ENCODE measurements at places on chromosomes 6 and 20.

DNA sequence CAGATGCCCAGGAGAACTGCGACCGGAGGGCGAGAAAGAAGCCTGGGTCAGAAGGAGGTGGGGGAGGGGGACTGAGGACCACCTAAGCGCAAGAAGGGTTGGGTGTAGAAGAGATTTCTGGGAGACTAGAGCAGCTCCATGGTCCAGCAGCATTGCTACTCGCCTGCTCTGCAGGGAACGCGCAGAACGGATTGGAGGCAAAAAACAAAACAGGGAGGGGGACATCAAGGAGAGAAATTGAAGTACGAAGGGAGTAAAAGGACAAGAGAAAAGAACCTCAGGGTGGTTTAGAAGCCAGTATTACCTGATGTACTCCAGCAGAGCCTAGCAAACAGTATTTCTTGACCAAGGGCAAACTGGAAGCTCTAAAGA, 537 bp upstream of the GABBR1 start:
- H3K27me3 ChIP-seq, result peaks cover 28% of the 10 kb centered on the region
- peaks cover 54% of the 10 kb centered on the region for H3K4me1 ChIP-seq
- DNase-seq, result no peak

- H3K27ac ChIP-seq, result no peak overlapping the region
- H3K4me3 ChIP-seq, result no peak overlapping the region
- no peaks in the 10 kb centered on the region for H3K36me3 ChIP-seq
- no peaks in the 10 kb centered on the region for H3K27me3 ChIP-seq
- no peaks in the 10 kb centered on the region for H3K4me1 ChIP-seq
- DNase-seq, result no peak
Observed at GRCh38 chr6:67722861-67723261, 912.2 kb upstream of the ADGRB3 start.

DNA sequence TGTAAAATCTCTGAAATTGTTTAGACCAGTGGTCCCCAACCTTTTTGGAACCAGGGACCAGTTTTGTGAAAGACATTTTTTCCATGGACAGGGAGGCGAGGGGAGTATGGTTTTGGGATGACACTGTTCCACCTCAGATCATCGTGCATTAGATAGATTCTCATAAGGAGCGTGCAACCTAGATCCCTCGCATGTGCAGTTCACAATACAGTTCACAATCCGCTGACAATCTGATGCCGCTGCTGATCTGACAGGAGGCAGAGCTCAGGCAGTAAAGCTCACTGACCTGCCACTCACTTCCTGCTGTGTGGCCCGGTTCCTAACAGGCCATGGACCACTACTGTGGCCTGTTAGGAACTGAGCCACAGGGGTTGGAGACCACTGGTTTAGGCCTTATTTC, 115.2 kb downstream of the EPM2A start:
- H3K4me3 ChIP-seq, result no peak overlapping the region
- H3K4me1 ChIP-seq, result no peaks in the 10 kb centered on the region
- no peaks in the 10 kb centered on the region for H3K27me3 ChIP-seq
- H3K36me3 ChIP-seq, result peaks cover 4% of the 10 kb centered on the region
- no peak overlapping the region for H3K27ac ChIP-seq

GRCh38 chr20:59684685-59685242, 80.4 kb downstream of the PHACTR3 start:
- H3K4me1 ChIP-seq, result no peaks in the 10 kb centered on the region
- DNase-seq, result no peak
- H3K27me3 ChIP-seq, result peaks cover 11% of the 10 kb centered on the region

- H3K4me3 ChIP-seq, result no peak overlapping the region
- H3K36me3 ChIP-seq, result peaks cover 62% of the 10 kb centered on the region
- peaks cover 28% of the 10 kb centered on the region for H3K4me1 ChIP-seq
- H3K27ac ChIP-seq, result no peak overlapping the region
- no peaks in the 10 kb centered on the region for H3K27me3 ChIP-seq
Observed at GRCh38 chr6:2773449-2773848, 8.3 kb downstream of the WRNIP1 start.

DNA sequence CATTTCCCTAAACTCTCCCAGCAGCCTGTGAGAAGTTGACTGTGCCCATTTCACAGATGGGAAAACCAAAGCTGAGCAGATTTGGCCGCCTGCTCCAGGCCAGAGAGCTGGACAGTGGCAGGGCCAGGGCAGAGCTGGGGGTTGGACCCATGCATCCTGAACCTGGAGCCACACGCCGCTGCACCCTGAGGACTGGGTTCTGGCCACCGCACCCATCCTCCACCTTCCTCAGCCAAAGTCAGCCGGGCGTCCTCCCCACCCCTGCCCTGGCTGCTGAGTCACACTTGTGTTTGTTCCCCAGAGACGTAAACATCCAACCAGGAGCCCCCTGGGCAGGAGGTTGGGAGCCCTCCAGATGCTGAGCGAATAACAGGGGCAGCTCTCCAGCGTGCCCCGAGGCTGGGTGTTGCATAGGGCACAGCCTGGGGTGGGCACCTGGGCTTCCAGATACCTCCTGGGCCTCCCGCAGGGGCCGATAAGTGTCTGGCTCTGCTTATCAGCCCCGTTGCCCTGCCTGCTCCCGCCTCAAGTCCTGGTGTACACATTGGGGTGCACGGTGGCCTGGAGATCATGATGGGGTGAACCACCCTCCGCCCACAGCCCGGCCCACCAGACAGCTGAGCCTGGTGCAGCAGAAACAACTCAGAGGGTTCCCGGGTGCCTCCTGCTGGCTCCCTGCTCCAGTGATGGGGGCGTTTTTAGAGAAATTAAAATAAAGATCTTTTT, 23.8 kb downstream of the RBM38 start:
- H3K36me3 ChIP-seq, result no peaks in the 10 kb centered on the region
- no peak overlapping the region for H3K4me3 ChIP-seq
- peaks cover 10% of the 10 kb centered on the region for H3K27me3 ChIP-seq
- no peak overlapping the region for H3K27ac ChIP-seq
- DNase-seq, result no peak

DNA sequence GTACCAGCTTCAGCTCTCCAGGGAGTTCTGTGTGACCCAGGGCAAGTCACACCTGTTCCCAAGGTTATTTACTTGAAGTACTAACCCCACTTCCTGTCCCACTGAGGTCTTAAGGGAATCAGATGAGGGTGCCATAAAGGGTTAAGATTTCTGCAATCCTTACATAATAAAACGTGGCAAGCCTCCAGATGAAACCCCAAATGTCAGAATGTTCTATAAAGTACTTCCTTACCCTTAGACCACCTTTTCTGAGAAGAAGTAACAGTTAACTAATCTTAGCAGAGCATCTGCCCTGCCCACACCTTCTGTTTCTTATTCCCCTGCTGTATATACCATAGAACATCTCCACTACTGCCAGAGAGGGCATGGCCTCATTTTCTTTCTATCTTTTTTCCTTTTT, 6.0 kb upstream of the AVP start:
- DNase-seq, result no peak
- no peaks in the 10 kb centered on the region for H3K36me3 ChIP-seq
- no peak overlapping the region for H3K4me3 ChIP-seq
- H3K4me1 ChIP-seq, result peaks cover 4% of the 10 kb centered on the region
- H3K27me3 ChIP-seq, result peaks cover 59% of the 10 kb centered on the region
